ENCODE measurements at places on chromosomes 5 and 9. TPM values are rescaled to one million over a fixed set of nuclear protein-coding genes. Genes with fewer than 3 reads are reported as not detected.

DNA sequence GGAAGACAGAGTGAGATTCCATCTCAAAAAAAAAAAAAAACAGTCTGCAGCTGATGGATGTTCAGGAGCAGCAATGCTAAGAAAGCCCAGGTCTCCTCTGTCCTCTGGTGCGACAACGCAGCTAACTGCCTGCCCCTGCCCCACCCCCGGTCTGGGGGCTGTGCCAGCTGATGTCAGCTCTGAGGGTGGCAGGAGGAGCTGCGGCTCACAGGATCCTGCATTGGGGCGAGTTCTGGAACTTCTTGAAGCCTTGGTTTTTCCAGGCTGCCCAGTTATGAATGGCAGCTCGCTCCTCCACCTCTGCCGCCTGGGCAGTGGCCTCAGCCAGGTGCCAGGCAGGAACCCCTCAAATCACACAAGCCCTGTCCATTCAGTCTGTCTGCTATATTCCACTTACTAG is 113.5 kb downstream of the ROR2 start:
- H3K27ac ChIP-seq: no peak overlapping the region
- no peaks in the 10 kb centered on the region for H3K27me3 ChIP-seq
- no peaks in the 10 kb centered on the region for H3K4me1 ChIP-seq
- H3K36me3 ChIP-seq: no peaks in the 10 kb centered on the region
- no peak overlapping the region for H3K4me3 ChIP-seq

DNA sequence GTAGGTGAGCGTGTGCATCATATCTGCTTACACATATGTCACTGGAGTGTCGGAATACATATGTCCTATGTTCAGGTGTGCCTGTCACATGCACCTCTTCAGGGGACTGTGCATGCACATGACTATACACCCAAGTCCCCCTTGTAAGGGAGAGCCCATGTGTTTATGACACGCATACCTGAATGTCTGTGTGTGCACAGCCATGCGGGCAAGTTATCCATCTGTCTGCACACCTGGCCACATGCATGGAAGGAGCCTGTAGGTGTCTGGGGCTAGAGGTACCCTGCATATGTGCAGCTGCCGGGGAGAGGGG is 622 bp upstream of the RGS14 start:
- no peaks in the 10 kb centered on the region for H3K27me3 ChIP-seq
- DNase-seq: no peak
- peak overlapping the region; percentile 92 for H3K4me3 ChIP-seq
- peak overlapping the region; percentile 67 for H3K27ac ChIP-seq

DNA sequence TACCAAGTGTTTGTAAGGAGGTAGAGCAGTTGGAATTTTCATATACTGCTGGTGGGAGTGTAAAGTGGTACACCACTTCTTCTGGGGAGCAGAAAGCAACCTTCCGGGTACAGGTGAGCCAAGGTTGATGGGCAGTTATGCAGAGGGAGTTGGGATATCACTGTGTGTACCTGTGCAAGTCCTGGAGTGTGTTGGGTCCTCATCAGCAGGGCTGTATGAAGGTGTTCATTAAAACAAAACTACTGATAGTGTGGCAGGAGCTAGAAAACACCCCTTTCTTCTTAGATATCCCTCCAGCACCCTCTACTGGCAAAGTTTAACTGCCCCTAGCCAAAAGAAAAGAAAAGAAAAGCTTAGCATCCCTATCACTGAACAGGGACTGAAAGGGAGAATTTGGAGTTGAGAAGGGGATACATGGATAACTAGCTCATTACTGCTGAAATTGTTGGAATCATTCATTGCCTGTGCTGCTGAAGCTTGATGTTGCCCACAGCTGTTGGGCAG is 10.7 kb downstream of the MARCHF6 start:
- peak; percentile 84 for DNase-seq
- no peaks in the 10 kb centered on the region for H3K36me3 ChIP-seq
- peaks cover 48% of the 10 kb centered on the region for H3K4me1 ChIP-seq
- no peak overlapping the region for H3K27ac ChIP-seq
- no peak overlapping the region for H3K4me3 ChIP-seq

GRCh38 chr5:56050551-56051255 is 55.9 kb upstream of the IL6ST start:
- H3K36me3 ChIP-seq: no peaks in the 10 kb centered on the region
- DNase-seq: no peak
- H3K4me3 ChIP-seq: no peak overlapping the region
- H3K27me3 ChIP-seq: no peaks in the 10 kb centered on the region

DNA sequence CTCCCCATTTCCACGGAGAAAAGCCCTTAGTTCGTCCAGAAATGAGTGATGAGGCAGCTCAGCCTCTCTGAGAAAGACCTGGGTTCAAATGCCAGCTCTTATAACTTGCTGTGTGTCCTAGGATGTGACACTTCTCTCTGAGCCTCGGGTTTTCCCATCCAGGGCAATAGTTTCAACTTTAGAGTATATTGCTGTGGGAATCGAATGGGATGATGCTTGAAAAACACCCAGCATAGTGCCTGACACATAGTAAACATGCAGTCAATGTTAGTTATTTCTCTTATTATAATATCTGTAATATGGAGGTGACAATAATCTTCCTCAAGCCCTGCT is 430 bp upstream of the MAPKAP1 start:
- H3K4me3 ChIP-seq: peak overlapping the region; percentile 88
- no peaks in the 10 kb centered on the region for H3K36me3 ChIP-seq
- no peaks in the 10 kb centered on the region for H3K27me3 ChIP-seq
- no peak overlapping the region for H3K27ac ChIP-seq
- peaks cover 28% of the 10 kb centered on the region for H3K4me1 ChIP-seq
- no peak for DNase-seq

DNA sequence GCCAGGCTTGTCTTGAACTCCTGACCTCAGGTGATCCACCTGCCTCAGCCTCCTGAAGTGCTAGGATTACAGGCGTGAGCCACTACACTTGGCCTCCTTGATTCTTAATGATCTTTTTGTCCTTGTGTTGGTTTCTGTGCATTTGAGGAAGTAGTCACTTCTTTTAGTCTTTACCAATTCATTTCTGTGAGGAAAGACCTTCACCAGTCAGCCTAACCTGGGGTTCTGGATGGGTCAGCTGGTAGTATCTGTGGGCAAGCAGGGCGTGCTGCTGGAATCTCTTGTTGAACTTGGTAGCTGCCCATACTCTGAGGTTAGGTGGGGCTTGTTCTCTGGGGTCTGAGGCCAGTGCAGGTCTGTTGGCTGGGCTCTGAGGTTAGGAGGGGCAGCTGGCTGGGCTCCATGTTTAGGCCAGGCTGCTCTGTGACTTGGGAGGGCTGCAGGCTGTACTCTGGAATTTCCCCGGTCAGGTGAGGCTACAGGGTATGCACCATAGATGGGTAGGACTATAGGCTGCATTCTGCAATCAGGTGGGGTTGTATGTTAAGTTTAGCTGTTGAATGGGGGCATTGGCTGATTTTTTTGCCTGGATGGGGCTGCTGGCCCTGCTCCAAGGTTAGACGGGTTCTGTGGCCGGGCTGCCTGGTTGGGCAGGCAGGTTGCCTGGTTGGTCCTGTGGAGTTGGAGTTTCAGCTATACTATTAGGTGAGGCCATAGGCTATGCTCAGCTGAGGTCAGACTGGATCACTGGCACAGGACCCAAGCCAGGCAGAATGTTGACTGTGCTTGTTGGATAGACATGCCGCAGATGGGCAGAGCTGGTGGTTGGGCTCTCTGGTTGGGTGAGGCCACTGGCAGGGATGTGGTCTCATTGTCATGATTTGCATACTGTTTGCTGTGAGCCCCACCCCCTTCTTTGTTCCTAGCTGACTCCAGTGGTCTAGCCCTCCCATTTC is 19.2 kb downstream of the UBAP1 start:
- no peaks in the 10 kb centered on the region for H3K36me3 ChIP-seq
- peaks cover 18% of the 10 kb centered on the region for H3K4me1 ChIP-seq
- no peaks in the 10 kb centered on the region for H3K27me3 ChIP-seq
- no peak overlapping the region for H3K4me3 ChIP-seq

DNA sequence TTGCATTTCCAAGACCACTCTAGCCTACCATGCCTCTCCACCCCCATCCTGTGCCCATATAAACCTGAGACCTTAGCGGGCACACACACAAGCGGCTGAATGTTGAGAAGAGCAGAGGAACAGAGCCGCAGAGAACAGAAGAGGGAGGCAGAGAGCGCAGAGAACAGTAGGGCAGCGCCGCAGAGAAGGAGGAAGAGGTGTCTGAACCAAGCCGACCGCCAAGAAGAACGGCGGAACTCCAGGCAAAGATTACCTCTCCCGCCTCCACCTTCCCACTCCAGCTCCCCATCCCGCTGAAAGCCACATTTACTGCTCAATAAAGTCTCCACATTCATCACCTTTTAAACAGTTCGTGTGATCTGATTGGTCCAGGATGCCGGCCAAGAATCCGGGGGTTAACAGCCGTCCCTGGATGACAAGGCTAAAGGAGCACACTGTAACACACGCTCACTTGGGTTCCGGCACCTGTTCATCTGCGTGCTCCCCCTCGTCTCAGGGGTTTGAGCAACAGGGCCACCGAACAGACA is 33.2 kb downstream of the GRIN3A start:
- no peaks in the 10 kb centered on the region for H3K36me3 ChIP-seq
- H3K4me1 ChIP-seq: no peaks in the 10 kb centered on the region
- no peak overlapping the region for H3K27ac ChIP-seq
- no peaks in the 10 kb centered on the region for H3K27me3 ChIP-seq
- no peak for DNase-seq

DNA sequence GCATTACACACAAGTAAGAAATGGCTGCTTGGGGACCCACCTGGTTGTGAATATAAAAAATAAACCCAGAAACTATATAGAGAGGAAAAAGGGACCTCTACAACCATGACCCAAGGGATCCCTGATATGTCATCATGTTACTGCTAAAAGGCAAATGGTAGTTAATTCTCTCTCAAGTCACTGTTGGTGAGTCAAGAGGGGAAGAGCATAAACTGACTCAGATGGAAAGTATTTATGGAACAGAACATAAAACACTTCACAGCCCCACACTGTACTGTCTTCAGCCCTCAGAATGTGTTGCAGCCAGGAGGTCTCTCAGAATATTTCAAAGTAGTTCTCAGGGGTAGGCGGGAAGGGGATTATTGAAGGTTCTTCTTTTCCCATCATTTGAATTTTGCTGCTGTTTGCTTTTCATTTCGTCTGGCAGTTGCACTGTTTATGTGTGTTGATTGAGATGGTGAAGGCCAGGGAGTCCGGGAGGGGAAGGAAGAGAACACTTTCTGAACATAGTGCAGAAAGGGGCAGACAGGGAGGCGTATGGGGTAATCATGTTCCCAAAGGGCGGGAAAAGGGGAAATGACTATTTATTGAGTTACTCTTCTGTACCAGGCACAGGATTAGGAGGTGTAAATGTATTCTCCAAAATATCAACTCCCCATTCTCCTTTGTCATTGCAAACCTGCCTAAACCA is 85.5 kb downstream of the TEK start:
- no peak for DNase-seq
- H3K4me1 ChIP-seq: peaks cover 4% of the 10 kb centered on the region
- H3K4me3 ChIP-seq: no peak overlapping the region
- no peaks in the 10 kb centered on the region for H3K27me3 ChIP-seq

The ZFP2 gene
- not detected for total RNA-seq

The PTGS1 gene
- 0.07 TPM for total RNA-seq

The OTP gene
- total RNA-seq: not detected

The FGF10 gene
- not detected for total RNA-seq

The CCNH gene
- 149 TPM for total RNA-seq

Measured in Karpas-422 (cell line).